ENCODE measurements at places on chromosomes 6 and 20. TPM values are rescaled to one million over a fixed set of nuclear protein-coding genes. Genes with fewer than 3 reads are reported as not detected.

ELOVL4 gene
- polyA plus RNA-seq = 7.0 TPM

NFATC2 gene
- 10.3 TPM for polyA plus RNA-seq

CYP39A1 gene
- 2.8 TPM for polyA plus RNA-seq

DNAJC5 gene
- 10.2 TPM for polyA plus RNA-seq

ECI2 gene
- polyA plus RNA-seq = 114 TPM

ZSCAN23 gene
- 1.4 TPM for polyA plus RNA-seq

GLP1R gene
- polyA plus RNA-seq = not detected

LBP gene
- polyA plus RNA-seq = 57.2 TPM

HLA-DPA1 gene
- polyA plus RNA-seq = 4.7 TPM

PXDC1 gene
- polyA plus RNA-seq = 90.8 TPM

NKAPL gene
- not detected for polyA plus RNA-seq

TMEM151B gene
- polyA plus RNA-seq = 1.0 TPM

CGA gene
- 5.4 TPM for polyA plus RNA-seq

ARFGEF2 gene
- polyA plus RNA-seq = 10.9 TPM

PLA2G7 gene
- not detected for polyA plus RNA-seq

RIPOR3 gene
- 10.3 TPM for polyA plus RNA-seq

FILIP1 gene
- polyA plus RNA-seq = 5.7 TPM

UNC5CL gene
- 41.3 TPM for polyA plus RNA-seq

LTB gene
- polyA plus RNA-seq = 6.0 TPM

ADTRP gene
- polyA plus RNA-seq = 3.6 TPM

LRRC1 gene
- 70.6 TPM for polyA plus RNA-seq

SAPCD1 gene
- polyA plus RNA-seq = 2.0 TPM

DXO gene
- polyA plus RNA-seq = 39.3 TPM

HINT3 gene
- 15.4 TPM for polyA plus RNA-seq

ADISSP gene
- polyA plus RNA-seq = 31.7 TPM

TMEM200A gene
- polyA plus RNA-seq = 23.0 TPM

HS3ST5 gene
- polyA plus RNA-seq = 0.73 TPM

RBM24 gene
- 0.39 TPM for polyA plus RNA-seq

TNF gene
- 0.91 TPM for polyA plus RNA-seq

SIRPD gene
- polyA plus RNA-seq = not detected

OPRL1 gene
- polyA plus RNA-seq = 0.50 TPM

SPATS1 gene
- polyA plus RNA-seq = not detected

EYA2 gene
- polyA plus RNA-seq = 2.0 TPM

CYP21A2 gene
- polyA plus RNA-seq = 1.7 TPM

BPI gene
- polyA plus RNA-seq = 0.66 TPM

KHDC1 gene
- polyA plus RNA-seq = 7.3 TPM

OPN5 gene
- polyA plus RNA-seq = not detected

SRMS gene
- polyA plus RNA-seq = not detected

RNF182 gene
- 0.40 TPM for polyA plus RNA-seq

FOXQ1 gene
- 25.9 TPM for polyA plus RNA-seq

TOX2 gene
- polyA plus RNA-seq = 12.1 TPM

MDFI gene
- polyA plus RNA-seq = 28.2 TPM

PTK7 gene
- polyA plus RNA-seq = 159 TPM

TAGAP gene
- 1.9 TPM for polyA plus RNA-seq

CST1 gene
- polyA plus RNA-seq = 10.8 TPM

PGBD1 gene
- polyA plus RNA-seq = 3.1 TPM

CBLN4 gene
- 1.6 TPM for polyA plus RNA-seq

PARD6B gene
- polyA plus RNA-seq = 16.1 TPM

ADAM33 gene
- polyA plus RNA-seq = 54.8 TPM

CST2 gene
- not detected for polyA plus RNA-seq

OR2H1 gene
- polyA plus RNA-seq = not detected

CAP2 gene
- polyA plus RNA-seq = 13.5 TPM

ALDH5A1 gene
- polyA plus RNA-seq = 10.7 TPM

POU3F2 gene
- polyA plus RNA-seq = not detected

UBE3D gene
- 7.3 TPM for polyA plus RNA-seq

HEY2 gene
- polyA plus RNA-seq = 0.40 TPM
